HCEC 1CT (cell line): ENCODE measurements at places on chromosomes 12 and 14.
A peak's percentile ranks its signal among the peaks of the same experiment; 100 is the strongest.

GRCh38 chr12:50635364-50635763 is 128.5 kb upstream of the ATF1 start:
- no peak for DNase-seq

- DNase-seq, result peak; percentile 76
These were observed 14.0 kb upstream of the DPF3 start for GRCh38 chr14:72907886-72908285.

DNA sequence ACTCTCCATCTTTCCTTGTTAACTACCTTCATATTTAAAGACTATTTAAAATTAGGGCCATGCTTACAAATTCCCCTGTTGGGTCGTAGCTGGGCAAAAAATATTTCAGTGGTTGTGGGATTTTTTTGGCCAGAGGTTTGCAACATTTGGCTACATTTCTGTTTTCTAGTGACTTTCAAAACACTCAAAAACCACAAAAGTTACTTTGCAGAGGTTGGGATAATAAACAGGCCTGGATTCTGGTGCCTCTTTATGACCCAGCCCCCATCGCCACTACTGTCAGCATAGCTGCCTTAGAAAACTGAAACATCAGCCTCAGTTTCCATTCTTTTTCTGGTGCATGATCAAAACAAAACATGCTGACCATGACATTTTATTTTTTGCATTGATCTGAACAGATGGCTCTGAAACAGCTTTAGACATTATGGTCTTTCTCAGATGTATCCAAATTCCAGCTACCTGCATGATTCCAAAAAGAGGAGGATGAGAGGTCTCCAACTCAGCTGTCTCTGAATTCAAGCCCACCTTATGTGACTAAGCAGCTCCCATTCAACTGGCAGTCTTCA is 5.2 kb downstream of the DPF3 start:
- DNase-seq, result no peak

GRCh38 chr12:49089821-49090773 is 4.5 kb downstream of the DHH start:
- peak; percentile 15 for DNase-seq

DNA sequence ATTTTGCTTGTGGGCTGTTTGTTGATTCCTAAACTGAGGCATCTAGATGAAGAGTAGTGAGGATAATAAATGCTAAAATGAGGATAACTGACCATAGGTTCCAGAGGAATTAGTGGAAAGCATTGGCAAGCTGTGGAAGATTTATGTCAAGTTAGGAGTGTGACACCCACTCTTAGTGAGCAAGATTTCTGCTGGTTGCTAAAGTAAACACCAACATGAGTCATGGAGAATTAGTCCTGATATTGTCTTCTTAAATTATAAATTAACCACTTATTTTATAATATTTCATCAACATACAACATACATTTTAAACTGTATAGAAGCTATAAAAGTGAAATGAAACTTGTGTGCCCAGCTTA is 328.2 kb downstream of the RPL10L start:
- DNase-seq, result no peak

- peak; percentile 56 for DNase-seq
These were observed 1.6 kb upstream of the PPP2R5E start for GRCh38 chr14:63544591-63545299.

DNA sequence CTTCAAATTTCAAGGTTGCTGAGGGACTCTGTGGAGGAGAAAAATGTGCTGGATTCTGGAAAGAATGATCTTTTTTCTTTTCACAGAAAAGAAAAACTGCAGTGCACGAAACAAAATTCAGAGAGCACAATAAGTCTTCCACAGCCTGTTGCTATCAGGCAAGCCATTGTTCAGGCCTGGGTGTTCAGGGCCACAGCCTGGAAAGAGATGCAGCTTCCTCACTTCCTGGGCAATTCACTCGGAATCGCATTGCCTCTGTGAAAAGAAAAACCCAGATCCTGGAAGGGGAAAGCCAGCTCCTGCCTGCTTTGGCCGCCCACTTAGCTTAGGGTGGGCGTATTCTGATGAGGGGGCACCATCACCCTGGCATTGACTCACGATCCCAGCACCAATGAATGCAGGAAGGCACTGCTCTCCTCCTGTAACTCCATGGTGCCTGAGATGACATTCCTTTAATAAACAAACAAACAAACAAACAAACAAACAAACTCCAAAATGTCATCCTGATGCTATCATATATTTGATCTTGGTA is 863.9 kb downstream of the BCL11B start:
- DNase-seq, result no peak
